ENCODE measurements at places on chromosomes 16 and 17.

DNA sequence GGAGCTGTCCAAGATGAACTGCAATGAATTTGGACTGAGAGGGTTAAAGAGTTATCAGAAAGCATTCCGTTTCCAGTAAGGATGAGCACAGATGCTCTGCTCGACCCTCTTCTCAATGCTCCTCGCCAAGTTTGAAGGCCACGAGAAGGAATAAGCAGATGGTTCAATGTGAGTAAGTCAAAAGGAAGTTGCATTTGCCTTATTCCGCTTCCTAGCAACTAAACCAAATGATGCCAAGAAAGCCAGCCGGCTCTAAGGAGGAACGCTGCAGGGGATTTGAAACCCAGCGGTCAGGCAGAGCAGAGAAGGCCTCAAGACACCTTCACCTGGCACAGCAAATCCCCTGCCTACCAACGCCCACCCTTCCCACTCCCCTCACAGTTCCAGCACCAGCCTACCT is 52.1 kb upstream of the CNEP1R1 start:
- no peak for DNase-seq

GRCh38 chr17:48295362-48296288 is 134.4 kb downstream of the SKAP1 start:
- DNase-seq: peak; percentile 29

GRCh38 chr17:50881182-50881581 is 15.0 kb upstream of the TOB1 start:
- no peak for DNase-seq

GRCh38 chr17:70969521-70970034 is 800.2 kb downstream of the KCNJ2 start:
- DNase-seq: no peak

GRCh38 chr16:30875871-30876801 is 17.7 kb downstream of the BCL7C start:
- DNase-seq: no peak

DNA sequence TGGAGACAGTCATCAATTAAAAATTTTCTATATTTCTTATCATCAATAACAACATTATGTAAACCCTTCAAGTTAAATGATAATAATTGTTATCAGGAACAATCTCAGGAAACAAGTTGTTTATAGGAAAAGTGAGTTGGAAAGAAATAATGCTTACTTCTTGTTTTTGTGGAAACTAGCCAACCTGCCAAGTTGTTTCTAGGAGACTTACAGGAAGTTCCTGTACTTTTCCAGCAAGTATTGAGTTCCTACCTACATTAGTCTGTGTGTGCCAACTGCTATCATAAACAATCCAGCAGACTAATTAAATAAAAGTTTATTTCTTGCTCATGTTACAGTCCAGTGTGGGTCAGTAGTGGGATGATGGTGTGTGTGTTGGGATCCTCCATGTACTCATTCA is 1.6 kb upstream of the CCL14 start:
- DNase-seq: no peak

DNA sequence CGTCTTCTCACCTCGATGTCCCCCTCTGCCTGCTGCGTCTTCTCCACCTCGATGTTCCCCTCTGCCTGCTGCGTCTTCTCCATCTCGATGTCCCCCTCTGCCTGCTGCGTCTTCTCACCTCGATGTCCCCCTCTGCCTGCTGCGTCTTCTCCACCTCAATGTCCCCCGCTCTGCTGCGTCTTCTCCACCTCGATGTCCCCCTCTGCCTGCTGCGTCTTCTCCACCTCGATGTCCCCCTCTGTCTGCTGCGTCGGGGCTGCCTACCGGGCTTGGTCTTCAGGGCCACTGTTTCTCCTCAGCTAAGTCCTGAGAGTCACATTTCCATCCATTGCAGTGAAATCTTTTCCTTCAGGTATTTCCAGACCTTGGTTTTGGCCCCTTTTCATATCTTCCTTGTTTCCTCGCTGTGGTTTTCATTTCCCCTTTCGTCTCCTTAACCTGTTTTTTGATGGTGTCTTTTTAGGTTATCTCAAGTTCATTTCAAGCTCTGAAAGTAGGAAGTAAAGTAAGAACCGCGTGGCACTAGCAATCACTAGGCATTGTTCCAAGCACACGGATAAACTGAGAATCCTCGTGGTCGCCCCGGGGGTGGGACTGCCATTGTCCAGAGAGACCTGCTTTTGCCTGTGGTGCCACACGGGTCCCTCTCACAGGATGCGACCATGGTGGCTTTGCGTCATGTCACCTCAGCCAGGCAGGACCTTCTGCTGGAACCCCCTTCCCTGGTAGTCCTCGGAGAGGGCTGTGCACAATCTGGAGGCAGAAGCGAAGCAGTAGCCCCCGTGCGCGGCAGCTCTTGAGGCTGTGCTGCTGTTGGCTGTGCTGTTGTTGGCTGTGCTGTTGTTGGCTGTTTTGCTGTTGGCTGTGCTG is 9.5 kb upstream of the ZNF750 start:
- no peak for DNase-seq

DNA sequence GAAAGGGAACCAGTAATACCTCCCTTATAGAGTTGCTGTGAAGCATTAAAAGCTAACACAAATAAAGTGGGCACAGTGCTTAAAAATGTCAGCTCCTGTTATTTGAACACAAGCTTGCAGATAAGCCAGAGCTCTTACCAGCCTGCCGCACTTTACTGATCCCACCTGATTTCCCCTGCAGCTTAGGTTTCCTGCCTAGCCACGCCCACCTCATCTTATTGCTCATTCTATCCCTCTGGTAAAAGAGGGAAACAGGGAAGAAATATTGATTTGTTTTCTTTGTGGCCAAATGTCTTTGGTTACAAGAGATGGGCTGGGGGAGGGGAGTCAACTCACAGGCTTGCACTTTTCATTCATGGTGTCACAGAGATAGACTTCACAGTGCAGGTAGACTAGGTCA is 9.6 kb upstream of the GP2 start:
- DNase-seq: no peak

DNA sequence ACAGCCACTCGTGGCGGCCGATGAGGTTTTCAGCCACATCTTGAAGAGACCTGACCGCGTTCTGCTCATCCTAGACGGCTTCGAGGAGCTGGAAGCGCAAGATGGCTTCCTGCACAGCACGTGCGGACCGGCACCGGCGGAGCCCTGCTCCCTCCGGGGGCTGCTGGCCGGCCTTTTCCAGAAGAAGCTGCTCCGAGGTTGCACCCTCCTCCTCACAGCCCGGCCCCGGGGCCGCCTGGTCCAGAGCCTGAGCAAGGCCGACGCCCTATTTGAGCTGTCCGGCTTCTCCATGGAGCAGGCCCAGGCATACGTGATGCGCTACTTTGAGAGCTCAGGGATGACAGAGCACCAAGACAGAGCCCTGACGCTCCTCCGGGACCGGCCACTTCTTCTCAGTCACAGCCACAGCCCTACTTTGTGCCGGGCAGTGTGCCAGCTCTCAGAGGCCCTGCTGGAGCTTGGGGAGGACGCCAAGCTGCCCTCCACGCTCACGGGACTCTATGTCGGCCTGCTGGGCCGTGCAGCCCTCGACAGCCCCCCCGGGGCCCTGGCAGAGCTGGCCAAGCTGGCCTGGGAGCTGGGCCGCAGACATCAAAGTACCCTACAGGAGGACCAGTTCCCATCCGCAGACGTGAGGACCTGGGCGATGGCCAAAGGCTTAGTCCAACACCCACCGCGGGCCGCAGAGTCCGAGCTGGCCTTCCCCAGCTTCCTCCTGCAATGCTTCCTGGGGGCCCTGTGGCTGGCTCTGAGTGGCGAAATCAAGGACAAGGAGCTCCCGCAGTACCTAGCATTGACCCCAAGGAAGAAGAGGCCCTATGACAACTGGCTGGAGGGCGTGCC is 30.1 kb downstream of the CIITA start:
- DNase-seq: no peak

GRCh38 chr17:73879987-73880386 is 235.7 kb upstream of the SDK2 start:
- DNase-seq: no peak

DNA sequence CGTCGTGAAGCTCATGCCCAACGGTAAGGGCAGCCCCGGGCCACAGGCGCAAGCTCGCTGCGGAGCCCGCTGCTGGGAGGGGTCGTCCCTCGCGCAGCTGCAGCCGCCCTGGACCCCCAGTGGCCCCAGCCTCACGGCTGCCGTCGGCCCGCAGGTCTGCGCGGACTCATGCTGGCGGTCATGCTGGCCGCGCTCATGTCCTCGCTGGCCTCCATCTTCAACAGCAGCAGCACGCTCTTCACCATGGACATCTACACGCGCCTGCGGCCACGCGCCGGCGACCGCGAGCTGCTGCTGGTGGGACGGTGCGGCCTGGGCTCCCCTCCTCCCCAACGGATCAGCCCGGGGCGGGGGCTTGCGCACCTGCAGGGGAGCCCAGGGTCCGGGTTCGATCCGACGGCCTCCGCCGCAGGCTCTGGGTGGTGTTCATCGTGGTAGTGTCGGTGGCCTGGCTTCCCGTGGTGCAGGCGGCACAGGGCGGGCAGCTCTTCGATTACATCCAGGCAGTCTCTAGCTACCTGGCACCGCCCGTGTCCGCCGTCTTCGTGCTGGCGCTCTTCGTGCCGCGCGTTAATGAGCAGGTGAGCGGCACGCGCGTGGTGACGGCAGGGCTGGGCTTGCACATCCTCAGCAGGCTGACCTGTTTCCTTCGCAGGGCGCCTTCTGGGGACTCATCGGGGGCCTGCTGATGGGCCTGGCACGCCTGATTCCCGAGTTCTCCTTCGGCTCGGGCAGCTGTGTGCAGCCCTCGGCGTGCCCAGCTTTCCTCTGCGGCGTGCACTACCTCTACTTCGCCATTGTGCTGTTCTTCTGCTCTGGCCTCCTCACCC is 5.8 kb downstream of the SLC5A2 start:
- DNase-seq: no peak

- DNase-seq: peak; percentile 68
These were observed 612 bp downstream of the CISD3 start for GRCh38 chr17:38730526-38731379.

- no peak for DNase-seq
These were observed 1367.6 kb upstream of the CDH8 start for GRCh38 chr16:63403792-63404191.

DNA sequence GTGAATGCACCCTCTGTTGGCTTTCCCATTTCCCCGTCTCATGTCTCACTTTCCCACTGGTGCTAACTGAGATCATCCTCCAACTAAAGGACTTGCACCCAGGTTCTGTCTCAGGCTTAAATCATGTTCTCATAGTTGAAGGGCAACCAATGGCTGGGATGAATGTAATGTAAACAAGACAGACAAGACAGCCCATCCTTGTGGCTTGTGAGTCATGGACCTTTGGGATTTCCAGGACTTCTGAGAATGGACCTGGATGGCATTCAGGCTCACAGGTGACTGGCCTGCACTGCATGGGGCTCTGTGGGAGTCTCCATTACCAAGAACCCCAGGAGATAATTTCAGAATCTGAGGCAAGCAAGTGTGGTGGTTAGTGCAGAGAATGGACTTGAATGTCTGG is 347.5 kb downstream of the HAPSTR1 start:
- DNase-seq: no peak

DNA sequence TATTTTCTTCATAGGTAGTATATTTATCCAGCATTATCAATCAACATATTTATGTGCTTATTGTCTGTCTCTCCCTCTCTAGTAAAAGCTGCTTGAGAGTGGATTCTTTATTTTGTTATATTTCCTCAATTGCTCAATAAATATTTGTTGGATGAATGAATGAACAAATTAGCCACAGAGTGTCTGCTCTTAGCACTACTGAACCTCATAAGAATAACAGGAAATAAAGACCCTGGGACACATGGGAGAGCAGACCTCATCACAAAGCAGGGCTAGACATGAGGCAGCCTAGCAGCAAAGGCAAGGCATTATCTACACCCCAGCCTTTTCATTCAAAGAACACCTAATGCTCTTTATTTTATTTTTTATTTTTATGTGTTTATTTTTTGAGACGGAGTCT is 34.9 kb upstream of the TANC2 start:
- DNase-seq: no peak

DNA sequence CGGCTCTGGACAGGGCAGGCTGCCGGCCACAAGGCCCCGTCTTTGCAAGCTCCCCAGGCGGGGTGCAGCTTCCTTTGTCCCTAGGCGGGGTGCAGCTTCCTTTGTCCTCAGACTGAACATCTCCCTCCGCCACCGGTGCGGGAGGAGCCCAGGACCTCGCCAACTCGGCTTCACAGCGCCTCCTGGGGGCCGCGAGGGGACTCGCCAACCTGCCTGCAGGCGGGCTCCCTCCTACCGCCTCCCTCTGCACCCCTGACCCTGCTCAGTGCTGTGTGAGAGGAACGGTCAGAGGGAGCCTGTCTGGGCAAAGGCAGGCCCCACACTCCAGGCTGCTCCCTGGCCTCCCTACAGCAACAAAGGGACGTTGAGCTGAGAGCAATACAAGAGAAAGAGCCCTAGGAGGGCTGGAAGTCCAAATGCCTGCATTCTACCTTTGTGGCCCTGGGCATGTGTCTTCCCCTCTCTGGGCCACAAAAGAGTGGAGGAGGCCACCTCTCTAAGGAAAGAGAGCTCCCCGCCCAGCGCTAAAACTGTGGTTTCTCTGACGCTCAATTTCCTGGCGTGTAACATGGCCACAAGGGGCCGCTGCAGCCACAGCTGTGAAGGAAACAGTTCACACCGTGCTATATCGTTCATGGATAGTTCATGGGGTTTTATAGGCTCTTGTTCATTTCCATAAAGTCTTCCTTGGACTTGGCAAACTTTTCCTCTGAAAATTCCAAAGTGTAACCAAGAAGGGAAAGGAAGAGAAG is 20.9 kb upstream of the KRT19 start:
- DNase-seq: peak; percentile 83

GRCh38 chr16:77468831-77469230 is 34.0 kb upstream of the ADAMTS18 start:
- DNase-seq: no peak

DNA sequence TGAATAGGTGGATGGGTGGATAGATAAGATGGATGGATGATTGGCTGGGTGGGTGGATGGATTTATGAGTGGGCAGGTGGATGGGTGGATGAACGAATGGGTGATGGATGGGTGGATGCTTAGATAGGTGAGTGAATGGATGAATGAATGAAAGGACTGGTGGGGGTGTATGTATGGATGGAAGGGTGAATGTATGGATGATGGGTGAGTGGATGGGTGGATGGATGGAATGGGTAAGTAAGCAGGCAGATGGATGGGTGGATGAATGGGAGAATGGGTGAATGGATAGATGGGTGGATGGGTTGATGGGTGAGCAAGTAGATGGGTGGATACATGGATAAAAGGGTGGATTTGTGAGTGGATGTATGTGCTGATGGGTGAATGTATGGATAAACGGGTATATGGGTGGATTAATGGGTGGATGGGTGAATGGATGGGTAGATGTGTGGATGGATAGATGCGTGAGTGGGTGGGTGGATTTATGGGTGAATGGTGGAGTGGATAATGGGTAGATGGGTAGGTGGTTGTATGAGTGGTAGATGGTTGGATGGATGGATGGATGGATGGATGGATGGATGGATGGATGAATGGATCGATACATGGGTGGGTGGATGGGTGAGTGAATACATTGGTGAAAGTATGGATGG is 682.6 kb downstream of the HS3ST4 start:
- no peak for DNase-seq
